ENCODE measurements at places on chromosomes 4 and X.

- DNase-seq = no peak
Measured at GRCh38 chrX:136623396-136623795, 24.6 kb upstream of the CD40LG start.

DNA sequence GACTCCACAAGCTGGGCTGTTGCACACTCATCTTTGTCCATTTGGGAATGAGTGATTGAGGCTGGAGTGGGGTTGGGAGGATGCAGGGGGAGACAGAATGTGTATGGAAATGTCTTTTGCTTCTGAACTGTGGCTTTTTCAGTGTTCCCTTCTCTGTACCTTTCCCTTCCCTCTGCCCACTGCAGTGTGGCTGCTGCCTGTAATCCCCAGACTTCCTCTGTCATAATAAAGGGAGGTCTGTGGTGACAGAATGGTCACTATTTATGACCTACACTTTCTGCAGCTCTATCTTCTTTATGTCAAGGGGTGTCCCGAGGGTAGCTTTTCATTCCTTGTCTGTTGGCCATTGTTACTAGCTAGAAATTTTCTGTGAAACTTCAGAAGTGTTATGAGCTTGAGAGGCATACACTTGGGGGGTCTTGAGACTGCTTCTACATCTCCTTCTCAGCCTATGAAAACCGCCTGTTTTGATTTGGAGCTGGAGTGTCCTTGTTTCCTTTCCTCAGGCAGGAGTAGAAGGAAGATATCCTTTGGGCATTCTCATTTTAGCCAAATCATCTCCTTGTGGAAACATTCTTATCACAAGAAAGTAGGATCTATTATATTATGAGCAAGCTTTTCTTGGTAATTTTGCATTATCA, 63.0 kb downstream of the ANK2 start:
- DNase-seq = no peak

GRCh38 chr4:83036991-83037665, 2.1 kb downstream of the COPS4 start:
- DNase-seq = no peak

DNA sequence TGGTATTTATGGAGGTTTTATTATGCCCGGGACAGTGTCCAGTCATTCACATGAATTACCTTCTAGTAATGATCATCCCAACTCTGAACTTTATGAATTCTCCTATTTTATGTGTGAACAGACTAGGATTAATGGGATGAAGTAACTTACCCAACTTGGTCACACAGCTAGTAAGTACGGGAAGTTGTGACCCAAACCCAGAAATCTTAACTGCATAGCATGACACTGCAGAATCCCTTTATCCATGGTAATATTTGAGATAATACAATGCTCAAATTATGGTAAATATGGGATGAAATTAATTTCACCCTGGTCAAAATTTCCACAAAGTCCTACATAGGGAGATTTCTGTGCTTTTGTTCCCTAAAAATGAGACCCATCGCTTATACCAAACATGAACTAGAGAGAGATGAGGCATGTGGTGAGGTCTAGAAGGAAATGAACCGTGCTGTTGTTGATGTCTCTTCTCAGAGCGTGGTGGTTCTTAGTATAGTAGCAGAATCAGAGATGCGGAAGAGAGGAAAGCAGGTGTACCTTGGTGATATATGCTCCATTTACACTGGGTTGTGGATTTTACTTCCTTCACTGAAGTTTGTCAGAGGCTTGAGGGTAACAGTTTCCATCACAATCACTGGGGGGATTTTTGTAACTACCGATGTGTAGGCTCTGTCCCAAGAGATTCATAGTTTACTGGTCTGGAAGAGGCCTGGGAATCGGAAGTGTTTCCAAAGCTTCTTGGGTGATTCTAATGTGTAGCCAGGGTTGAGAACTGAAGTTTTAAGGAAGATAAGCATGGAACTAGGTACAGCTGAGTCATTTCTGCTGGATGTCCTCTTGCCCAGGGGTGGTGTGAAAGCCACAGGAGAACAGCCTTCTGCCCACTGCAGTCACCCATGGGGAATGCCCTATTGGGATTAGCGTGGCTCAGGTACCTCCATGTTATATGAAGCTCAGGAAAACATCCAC, 30.2 kb upstream of the FAM9C start:
- DNase-seq = no peak

DNA sequence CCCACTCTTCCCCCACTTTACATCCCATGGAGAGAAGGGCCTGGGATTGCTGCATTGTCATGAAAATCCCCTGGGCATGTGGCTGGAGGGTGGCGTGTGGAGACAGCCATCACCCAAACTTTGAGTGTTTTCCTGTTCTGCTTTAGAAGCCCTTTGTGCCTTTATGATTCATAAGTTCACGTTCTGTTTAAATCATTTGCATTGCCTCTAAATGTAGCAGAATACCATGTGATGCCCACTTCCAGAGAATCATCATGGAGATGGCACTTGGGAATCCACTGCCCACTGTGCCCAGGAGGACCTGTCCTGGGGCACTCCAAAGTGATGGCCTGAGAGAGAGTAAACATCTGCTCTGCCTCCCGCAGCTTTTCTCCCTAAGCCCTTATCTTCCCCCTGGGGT, 52.8 kb downstream of the MED28 start:
- no peak for DNase-seq
